Glutamatergic neuron (in vitro differentiated cells): ENCODE measurements at places on chromosomes 5 and 9.

DNA sequence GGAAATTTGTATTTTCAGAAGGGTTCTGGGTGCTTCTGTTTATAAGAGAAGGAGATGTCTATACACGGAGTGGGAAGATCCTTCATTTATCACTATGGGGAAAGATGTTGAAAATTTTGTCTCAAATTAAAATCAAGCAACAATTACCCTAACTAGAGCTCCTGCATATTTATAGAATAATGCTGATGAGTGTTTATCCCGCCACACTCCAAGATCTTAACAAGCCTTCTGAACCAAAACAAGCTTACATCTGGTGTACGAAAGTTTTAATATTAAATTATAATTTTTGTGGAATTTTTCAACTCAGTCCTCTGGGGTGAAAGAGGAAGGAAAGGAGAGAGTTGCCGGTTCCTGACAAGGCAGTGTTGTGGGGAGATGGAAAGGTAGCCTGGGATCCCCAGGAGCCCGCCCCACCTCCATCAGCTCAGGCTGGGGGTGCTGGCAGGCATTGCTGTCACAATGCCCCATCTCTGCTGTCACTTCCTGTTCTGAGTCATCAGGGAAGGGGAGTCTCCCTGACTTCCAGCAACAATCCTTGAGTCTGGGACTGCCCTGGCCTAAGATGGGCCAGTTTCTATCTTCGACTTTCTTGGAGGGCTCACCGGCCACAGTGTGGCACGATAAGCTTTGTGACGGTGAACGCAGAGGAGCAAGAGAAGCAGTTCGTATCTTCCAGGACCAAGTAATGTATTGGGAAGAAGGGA is 64.5 kb downstream of the ERAP1 start:
- no peak for DNase-seq

DNA sequence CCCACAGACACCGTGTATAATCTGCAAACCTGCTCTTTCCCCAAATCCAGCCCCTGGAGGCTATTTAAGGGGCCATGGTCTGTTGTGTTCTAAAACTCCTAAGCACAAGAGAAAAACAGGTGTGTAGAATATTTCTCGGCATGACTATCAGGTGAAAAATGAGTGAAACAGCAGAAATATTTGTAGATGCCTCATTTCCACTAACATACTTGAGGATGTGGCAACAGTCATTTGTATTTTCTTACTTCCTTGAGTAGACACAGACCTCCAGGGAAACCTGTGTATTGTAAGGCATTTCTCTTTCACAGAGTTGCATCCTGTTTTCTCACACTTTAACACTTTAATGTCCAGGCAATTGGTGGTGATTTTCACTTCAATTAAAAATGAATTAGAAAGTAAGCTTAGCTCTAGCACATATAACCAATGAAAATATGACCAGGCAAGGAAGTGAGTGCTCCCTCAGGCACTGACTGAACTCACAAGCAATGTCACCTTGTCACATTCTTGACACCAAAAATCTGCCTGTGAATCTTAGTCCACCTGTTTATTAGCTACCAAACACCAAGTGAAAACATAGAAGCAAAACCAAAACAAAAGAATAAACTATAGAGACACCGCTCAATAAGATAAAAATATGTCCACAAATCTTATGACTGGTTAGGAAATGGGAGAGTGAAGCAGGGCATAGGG is 64.4 kb downstream of the DIRAS2 start:
- no peak for DNase-seq

GRCh38 chr5:21784487-21784886 is 1068.7 kb downstream of the CDH12 start:
- DNase-seq: no peak

GRCh38 chr9:98218562-98219363 is 26.3 kb upstream of the CORO2A start:
- DNase-seq: no peak
